ENCODE measurements at places on chromosomes 6 and 20.

DNA sequence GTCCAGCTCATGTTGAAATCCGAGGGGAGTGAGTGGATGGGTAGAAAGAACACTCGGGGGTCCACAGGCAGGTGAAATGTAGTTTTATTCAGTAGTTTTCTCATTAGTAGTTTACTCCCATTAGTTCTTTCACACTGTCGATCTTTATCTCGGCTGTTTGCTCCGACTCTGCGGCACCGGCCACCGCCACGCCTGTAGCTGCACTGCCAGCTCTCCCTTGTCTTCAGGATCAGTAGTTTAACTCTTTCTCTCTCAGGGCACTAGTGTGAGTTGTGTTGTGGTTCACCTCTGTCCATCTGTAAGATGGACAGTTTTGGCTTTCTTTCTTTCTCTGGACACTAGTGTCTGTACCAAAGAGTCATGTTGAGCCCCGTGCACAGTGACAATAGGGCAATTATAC is 195.7 kb downstream of the LMBRD1 start:
- DNase-seq: no peak

- no peak for DNase-seq
Observed at GRCh38 chr6:115602466-115602865, 458.2 kb downstream of the FRK start.

DNA sequence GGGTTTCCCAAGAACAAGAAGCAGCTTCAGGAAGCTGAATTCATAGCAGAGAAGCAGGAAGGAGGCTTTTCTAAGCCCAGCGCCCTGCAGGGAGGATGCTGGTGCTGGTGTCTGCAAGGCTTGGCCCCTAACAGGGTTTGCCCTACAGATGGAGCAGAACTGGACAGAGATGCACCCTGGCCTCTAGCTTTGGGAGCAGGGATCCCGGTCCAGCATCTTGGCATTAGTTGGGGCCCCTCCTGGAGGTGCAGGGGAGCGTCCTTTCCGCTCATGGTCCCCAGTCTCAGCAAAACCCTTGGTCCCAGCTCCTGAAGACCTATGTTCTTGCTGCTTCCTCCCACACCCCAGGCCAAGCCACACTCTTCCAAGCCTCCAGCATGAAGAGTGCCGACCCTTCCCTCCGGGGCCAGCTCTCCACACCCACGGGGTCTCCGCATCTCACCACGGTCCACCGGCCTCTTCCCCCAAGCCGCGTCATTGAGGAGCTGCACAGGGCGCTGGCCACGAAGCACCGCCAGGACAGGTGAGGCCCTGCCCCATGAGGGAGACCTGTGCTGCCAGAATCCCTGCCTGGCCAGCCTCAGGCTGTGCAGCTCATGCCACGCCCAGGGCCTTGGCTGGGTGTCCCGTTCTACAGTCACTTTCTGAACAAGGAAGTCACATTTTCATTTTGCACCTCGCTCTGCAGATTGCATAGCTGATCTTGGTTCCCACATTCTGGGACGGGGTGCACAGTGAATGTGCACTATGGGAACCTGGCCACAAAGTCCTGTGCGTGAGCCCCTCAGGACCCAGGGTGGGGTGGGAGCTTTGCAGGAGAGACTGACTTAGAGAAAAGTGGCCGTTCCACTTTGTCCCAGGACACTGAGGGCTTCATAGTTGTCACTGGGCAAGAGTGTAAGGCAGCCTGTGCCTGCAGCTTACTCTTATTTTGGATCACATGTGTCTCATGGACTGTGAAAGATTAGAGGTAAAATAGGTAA is 160.2 kb downstream of the SYCP2 start:
- no peak for DNase-seq

DNA sequence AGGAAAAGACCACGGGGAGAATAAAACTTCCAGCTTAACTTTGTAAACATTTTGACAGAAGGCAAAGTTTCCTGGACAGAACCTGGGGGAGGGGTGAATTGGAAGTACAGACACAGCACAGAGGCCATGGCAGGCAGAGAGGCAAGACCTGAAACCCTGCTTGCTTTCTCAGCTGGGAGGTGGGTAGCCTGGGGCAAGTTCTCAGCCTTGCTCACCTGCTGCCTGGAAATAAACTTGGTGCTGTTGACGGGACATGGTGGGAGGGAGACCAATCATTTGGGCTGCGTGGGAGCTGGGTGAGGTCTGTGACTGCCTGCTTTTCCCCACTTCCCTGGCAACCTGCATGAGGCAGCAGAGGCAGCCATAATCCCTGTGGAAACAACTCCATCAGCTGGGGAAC is 221.3 kb downstream of the MOXD1 start:
- no peak for DNase-seq

DNA sequence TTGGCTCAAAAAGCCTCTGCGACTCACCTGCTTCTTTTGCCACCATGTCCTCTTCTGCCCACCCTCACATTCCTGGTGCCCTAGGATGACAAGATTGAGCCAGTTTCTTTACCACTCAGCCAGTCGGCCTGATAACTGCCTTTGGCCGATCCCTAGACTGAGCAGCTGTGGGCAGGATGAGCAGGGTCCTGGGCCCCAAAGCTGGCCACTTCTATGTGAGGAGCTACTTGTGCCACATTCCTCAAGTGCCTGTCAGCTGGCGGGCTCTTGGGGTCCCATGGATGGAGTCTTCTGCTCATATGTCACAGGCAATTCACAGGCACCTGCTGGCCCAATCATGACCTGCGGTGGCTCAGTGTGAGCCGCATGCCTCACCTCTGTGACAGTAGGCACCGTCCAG is 16.5 kb downstream of the DYNLRB1 start:
- DNase-seq: no peak

DNA sequence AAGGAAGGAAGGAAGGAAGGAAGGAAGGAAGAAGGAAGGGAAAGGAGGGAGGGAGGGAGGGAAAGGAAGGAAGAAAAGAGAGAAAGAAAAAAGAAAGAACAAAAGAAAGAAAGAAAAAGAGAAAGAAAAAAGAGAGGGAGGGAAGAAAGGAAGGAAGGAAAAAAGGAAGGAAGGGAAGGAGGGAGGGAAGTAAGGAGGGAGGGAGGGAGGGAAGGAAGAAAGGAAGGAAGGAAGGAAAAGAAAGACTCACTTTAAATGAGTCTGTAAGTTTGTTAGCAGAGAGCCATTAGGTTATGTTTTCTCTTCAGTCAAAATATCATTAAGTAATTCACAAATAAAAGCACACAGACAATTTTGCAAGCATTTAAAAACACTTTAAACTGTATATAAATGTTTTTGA is 44.0 kb upstream of the SASH1 start:
- no peak for DNase-seq

DNA sequence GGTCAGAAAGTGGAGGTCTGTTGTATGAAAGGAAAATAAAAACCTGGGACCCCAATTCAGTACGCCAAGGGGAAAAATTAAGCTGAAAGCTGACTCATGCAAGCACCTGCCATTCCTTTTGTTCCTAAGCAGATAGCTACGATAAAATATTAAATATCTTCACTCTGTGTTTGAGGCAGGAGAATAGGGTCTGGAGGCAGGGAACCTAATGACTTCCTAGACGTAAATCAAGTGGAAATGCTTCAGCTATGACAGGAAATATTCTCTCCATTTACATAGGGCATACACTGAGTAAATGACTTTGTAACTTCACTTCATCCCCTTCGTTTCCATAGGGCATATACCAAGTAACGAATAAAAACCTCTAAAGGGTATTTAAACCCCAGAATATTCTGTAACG is 41.0 kb upstream of the IFNGR1 start:
- DNase-seq: no peak

DNA sequence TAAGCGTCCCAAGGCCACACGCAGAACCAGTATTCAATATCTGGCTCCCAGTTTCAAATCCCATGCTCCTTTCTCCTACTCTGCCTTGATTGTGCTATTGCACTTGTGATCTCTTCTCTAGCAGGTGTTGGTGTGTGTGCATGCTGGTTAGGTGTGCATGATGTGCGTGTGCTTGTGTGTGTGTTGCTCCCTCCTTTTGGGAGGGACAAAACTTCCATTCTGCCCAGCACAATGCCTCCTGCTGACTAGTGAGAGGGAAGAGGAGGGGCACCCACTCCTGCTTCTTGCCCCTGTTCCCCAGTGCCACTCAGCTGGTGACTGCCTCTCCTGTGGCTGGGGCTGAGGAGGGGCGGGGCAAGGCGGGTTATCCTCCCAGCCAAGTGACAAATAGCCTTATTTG is 19.7 kb downstream of the CD40 start:
- no peak for DNase-seq

DNA sequence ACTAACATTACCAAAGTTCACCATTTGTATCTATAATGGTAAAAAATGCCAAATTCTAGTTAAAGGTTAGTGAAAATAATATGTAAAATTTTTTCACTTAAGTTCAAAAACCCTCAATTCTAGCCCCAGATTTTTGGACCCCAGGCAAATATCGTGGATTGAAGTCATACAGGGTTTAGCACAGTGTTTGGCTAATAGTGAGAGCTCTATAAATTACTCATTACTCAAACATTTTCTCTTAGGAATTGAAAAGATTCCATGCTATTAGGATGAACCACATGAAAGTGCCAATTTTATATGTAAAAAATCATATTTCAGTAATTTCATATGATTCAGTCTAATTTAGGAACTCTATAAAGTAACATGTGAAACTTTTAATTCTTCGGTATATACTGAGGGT is 170.3 kb upstream of the PREP start:
- DNase-seq: no peak

GRCh38 chr6:3322366-3322890 is 63.7 kb downstream of the PSMG4 start:
- DNase-seq: no peak

GRCh38 chr20:53847837-53848170 is 222.6 kb downstream of the BCAS1 start:
- no peak for DNase-seq

DNA sequence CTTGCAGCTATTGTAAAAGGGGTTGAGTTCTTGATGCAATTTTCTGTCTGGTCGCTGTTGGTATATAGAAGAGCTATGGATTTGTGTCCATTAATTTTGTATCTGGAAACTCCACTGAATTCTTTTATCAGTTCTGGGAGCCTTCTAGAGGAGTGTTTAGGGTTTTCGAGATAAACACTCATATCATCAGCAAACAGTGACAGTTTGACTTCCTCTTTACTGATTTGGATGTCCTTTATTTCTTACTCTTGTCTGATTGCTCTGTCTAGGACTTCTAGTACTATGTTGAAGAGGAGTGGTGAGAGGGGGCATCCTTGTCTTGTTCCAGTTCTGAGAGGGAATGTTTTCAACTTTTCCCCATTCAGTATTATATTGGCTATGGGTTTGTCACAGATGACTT is 120.8 kb upstream of the SSTR4 start:
- no peak for DNase-seq

GRCh38 chr6:28673787-28674671 is 148.3 kb downstream of the GPX5 start:
- no peak for DNase-seq

DNA sequence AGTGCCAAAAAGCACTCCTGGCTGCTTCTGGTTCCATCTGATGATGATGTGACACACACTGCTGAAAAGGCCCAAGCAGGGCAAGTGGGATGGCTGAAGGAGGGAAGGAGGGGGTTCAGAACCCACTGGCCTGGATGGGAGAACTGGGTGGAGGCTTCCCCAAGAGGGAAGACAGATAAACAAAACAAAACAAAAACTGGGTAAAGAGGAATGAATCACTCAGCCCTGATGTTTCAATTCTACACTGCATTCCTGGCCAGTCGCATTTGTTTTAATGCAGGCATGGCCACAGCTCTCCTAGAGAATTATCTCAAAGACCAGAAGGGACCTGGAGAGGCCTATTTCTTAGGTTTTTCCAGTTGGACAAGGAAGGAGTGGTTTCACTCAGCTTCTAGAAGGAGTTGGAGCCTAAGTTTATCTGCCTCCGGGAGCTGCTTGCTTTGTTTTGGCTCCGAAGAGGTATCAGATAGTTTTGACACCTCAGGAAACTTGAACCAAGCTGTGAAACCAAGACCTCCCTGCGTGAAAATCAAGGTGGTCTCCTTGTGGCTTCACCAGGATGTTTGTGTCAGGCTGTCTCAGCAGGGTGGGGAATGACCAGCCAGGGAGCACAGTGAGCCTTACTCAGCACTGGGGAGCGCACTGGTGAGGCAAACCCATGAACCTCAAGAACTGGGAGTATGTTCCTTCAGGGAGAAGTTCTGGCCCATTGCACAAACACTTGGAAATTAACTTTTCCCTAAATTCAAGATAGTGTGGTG is 16.1 kb downstream of the TTPAL start:
- DNase-seq: no peak

- DNase-seq: no peak
Observed at GRCh38 chr6:121143476-121143875, 190.8 kb downstream of the TBC1D32 start.

DNA sequence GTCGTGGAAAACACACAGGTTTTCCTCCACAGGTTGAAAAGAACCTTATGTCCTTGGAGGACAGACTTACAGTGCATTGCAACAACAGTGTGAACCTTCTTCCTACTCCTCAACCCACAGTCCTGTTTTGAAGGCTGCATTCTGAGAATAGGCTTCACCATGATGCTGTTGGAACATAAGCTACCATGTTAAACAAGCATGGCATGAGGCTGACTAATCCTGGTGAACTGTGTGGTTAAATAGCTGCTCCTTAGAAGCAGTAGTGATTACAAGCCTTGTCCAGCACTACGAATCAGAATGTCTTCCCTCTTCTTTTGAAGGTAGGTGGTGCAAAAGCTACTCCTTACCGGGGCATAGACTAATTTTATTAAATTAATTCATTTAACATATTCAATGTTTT is 368.5 kb upstream of the EPHA7 start:
- no peak for DNase-seq

DNA sequence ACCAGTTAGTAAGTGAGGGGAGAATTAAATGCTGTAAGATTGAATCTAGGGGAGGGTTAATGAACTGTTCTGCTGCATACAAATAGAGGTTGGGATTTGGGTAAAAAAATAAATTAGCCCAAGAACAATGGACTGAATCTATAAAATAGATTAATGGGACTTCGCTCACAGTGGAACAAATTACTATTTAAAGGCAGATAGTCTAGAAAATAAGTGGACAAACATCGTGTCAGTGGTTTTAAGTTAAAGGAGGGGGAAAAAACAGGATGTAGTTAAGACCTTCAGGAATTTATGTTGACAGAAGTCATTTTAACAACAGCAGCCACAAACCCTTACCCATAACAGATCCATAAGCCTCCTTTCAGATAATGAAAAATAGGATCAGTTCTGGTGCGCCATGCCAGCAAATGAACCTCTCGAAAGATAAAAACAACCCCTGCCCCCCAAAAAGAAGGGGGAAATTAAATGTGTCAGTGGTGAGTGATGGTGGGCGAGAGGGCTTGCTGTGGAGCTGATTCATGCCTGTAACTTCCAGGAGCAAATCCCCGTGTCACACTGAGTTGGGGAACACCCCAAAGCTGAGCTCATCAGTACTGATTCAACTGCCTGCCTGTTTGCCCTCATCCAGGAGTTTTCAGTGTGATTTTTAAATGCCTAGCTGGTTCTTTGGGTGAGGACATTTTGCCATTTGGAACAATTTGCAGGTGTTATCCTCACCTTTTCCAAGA is 86.8 kb downstream of the PPP1R14C start:
- no peak for DNase-seq

DNA sequence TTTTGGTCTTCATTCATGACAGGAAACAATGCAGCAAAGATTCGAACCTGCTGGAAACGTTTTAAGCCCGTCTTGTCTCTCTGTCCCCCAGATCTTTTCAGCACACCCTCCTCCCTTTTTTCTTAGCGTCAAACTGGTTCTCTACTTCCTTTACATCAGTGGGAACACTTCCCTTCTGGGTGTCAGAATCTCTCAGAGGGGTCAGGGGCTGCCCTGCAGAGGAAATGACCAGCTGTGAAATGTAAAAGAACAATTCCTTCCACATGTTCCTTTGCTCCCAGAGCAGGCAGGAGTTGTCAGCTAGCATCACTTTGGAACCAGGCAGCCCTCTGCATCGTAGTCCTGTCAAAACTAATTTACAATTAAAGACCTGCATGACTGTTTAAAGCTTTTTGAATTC is 619.0 kb downstream of the TFAP2A start:
- DNase-seq: no peak

GRCh38 chr20:45970646-45971424 is 1.2 kb downstream of the ZNF335 start:
- no peak for DNase-seq
